ENCODE measurements at places on chromosomes 7 and 10.

DNA sequence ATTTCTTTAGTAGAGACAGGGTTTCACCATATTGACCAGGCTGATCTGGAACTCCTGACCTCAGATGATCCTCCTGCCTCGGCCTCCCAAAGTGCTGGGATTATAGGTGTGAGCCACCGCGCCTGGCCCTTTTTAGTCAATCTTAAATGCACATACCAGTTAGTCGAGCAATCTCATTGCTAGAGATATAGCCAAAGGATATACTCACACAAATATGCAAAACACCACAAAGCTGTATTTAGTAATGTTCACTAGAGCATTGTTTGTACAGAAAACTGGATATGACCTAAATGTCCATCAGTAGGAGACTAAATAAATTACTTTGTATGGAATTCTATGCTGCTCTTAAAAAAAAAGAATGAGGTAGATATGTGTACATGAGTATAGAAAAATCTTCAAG, 24.5 kb upstream of the IL6 start:
- no peak for DNase-seq

DNA sequence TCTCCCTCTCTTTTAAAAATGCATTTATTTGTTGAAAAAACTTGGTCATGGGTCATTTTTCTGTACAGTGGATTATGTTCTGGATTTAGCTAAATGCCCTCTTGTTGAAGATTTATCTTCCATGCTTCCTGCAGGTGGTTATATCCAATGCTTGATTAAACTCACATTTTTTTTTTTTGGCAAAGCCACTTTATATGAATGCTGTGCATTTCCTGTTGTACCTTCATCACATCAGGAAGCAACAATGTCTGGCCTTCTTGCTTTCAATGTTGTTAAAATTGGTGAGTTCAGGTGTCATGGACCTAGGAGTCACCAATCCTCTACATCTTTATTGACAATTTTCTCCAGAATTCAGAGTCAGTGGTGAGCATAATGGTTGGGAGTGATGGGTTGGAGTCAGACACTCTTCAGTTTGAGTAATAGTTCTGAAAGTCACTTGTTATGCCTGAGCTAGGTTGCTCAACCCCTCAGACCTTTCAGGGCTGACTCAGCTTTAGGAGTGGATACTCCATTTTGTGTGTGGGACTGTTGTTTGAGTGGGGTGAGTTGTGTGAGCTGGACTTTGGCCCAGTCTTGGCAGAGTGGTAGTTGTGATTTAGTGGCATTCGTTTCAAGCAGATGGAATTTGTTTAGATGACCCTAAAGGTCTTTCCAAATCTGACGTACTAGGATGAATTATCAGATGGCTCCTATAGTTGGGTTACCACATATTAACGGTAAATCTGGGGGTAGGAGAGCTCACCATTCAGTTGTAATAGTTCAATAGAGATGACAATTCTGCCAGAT, 213.5 kb upstream of the ZNF32 start:
- DNase-seq = no peak

- DNase-seq = no peak
Observed at GRCh38 chr7:30162622-30163124, 27.9 kb downstream of the MTURN start.

DNA sequence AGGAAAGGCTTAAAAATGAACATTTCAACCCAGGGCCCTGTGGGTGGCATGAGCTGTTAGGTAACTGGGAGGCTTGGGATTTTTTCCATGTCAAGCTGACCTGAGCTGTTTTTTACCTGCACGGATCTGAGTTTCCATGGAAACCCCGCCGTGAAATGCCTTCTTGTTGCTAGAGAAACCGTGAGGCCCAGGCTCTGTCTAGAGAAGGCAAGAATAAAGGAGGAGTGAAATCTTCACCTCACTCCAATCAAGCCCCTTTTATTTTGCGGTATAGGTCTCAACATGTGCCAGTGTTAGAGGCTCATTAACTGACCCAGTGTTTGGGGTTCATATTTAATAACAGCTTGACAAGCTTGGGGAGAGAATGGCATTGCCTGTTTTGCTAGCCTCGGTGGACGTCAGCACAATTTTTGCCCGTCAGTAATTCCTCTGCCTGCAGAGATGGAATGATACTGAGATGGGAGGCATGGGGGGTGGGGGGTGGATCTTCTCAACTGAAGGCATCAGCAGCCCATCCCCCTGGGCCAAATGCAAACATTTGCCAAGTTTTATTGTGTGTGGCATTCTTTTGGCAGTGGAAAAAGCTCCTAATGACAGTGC, 48.9 kb upstream of the PDCD4 start:
- no peak for DNase-seq

- DNase-seq = no peak
Observed at GRCh38 chr7:23277359-23277989, 21.7 kb upstream of the MALSU1 start.

DNA sequence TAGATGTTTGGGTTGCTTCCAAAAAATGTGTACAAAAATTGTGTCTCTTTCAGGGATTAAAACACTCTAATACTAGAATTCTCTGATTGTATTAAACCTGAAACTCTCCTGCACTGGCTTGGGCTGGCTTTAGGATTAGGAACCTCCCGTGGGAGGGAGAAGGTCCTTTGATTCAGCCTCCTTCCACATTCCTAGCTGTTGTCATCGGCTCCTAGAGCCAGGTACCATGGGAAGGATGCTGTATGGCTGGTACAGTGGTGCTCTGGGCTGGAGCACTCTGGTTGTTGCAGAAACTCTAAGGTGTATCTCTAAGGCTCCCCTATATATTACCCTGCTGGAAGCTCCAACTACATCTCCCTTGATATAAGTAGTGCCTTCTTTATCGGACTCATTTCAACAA, 245.2 kb upstream of the FOXK1 start:
- DNase-seq = no peak

DNA sequence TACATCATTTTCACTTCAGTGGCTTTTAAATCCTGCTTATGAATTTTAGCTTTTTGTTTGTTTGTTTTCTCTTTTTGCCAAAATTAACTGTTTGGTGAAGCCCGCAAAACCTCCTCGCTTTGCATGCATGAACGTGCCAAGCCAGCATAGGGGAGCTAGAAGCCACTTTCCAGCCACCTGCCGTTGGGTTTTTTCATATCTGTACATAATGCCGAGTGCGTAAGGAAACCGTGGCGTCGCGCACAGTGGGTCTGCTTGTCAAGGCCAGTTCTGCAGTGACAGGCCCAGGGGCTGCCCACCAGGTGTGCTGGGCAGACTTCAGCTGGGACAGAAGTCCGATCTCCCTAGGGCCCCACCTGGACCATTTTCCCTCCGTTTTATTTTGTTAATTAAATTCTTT, 41.1 kb downstream of the WIPI2 start:
- no peak for DNase-seq

GRCh38 chr10:48249004-48249762, 25.3 kb downstream of the FRMPD2 start:
- DNase-seq = no peak

GRCh38 chr7:34177476-34177875, 272.1 kb downstream of the BMPER start:
- DNase-seq = no peak

DNA sequence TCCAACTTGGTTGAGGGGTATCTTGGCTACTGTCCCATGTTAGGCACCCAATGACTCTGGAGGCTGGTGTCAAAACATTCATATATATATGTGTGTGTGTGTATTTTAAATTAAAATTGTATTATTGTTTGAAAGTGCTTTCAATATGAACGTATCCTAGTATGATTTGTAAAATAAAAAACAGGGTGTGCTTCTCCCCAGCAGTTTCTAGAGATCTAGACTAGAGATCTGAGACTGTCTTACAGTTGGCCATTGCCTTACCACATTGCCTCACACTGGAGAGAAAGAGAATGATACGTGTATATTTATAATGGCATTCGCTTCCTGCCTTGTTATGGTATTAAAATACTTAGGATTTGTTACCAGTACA, 1.2 kb downstream of the BAG3 start:
- no peak for DNase-seq

- DNase-seq = no peak
Observed at GRCh38 chr7:155701972-155702544, 57.6 kb downstream of the RBM33 start.

- DNase-seq = no peak
Observed at GRCh38 chr10:69742928-69743602, 58.6 kb upstream of the COL13A1 start.

DNA sequence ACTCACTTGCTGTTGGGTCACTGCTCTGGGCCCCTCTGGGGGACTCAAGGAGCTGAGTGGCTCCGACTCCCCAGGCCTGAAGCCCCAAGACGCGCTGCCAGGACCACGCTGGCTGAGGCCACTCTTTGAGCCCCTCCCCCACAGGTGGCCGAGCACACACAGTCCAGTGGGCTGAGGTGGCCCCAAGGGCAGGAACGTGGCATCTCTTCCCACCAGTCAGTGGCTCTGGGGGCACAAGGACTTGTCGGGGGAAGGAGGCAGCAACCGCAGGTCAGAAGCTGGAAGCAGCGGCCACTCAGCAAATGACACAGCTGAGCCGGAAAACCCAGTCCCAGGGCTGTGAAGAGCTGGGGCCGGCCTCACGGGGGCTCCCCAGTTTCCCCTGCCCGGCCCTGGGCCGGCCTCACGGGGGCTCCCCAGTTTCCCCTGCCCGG, 24.1 kb downstream of the GRIFIN start:
- no peak for DNase-seq

GRCh38 chr7:50687575-50688225, 95.0 kb downstream of the GRB10 start:
- DNase-seq = no peak

DNA sequence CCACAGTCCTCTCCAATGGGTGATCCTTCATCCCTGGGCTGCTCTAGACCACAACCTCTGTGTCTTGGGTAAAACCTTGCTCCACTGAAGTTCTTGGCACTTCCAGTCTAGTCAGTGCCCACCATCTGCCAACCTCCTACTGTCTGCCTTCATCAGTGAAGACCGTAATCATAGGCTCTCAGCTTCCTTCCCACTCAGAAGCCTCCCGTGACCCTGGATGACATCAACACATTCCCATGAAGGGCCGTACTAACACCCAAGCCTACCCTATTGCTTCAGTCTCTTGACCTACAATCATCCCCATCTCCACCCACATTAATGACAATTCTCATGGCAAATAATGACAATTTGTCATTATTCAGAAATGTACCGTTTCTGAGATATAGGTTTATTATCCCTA, 27.6 kb upstream of the GARS1 start:
- DNase-seq = no peak

GRCh38 chr7:135353832-135354231, 120.2 kb downstream of the STRA8 start:
- no peak for DNase-seq

- DNase-seq = no peak
Observed at GRCh38 chr10:114322344-114322743, 82.0 kb downstream of the AFAP1L2 start.

- no peak for DNase-seq
Observed at GRCh38 chr10:14742815-14743214, 31.9 kb downstream of the FAM107B start.

DNA sequence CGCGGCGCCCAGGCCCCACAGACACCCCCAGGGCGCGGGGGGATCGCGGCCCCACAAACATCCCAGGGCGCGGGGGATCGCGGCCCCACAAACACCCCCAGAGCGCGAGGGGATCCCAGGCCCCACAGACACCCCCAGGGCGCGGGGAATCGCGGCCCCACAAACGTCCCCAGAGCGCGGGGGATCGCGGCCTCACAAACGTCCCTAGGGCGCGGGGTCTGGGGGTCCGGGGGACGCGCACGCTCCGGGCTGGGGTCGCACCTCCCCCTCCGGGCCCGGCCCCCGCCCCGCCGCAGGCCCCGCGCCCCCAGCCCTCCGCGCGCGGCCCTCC, 382 bp downstream of the DIP2C start:
- no peak for DNase-seq

DNA sequence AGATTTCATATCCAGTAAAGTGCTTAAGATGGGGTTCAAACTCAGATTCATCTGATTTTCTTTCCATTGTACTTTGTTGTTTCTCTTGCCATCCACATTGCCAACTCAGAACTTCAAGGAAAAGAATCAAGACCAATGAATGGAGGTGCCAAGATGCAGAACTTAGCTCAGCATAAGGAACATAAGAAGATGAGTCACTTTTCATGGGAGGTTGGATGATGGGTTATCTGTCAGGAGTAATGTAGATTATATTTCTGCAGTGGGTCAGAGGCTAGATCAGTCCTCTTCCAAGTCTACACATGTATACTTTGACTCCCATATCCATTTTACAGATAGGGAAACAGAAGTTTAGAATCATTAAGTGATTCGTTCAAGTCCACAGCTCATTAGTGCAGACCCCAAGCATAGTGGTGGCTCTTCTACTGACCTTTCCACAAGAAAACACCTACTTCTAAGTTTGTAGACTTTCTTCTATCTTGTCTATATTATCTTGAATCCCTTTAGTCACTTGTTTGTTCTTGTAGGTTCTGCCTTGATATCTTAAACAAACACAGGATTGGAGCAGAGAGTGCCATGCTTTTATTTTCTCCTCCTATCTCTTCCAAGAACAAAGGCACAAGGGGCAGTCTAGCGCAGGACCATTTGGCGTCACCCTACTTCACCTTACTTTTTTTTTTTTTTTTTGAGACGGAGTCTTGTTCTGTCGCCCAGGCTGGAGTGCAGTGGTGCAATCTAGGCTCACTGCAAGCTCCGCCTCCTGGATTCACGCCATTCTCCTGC, 14.0 kb upstream of the ADD3 start:
- no peak for DNase-seq

DNA sequence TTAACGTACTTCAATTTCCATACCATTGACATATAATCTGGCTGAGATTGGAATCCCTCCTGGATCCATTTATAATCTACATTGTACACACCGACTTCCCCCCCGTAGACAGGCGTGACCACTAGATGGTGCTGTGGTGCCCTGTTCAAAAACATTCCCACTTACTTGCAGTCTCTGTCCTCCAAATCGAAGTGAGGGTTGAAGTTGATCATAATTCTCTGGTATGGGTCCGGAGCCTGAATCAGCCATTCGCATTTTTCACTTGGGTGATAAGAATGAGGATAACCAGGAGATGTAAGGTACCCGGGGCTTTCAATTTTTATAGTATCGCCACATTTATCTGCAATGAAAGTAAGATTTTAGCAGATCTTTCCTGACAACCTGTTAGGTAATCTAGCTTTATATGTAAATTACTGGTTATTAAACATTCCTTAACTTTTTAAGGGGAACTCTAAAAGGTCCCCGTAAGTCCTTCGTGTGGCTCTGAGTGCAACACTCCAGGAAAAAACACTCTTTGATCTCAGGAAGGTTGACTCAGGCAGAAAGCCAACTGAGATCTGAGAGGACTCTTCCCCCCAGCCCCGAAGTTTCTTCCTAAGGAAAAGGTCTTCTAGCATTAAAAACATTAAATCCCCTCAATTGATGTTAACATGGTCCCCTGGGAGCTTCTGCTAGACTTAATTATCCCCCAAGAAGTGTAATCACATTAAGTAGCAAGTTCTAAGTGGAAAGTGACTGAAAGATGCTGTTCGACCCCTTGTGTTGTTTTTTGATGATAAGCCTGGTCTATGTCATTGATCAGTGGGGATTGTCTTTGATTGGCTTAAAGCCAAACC, 3.7 kb downstream of the NRP1 start:
- peak; percentile 52 for DNase-seq

- no peak for DNase-seq
Observed at GRCh38 chr7:87395442-87396020, 50.1 kb downstream of the CROT start.

GRCh38 chr10:117928741-117929140, 118.0 kb downstream of the RAB11FIP2 start:
- DNase-seq = no peak

Data from effector memory CD4-positive, alpha-beta T cell (primary cell).